ENCODE measurements at places on chromosomes 12 and 14. TPM values are rescaled to one million over a fixed set of nuclear protein-coding genes. Genes with fewer than 3 reads are reported as not detected.
A peak's percentile ranks its signal among the peaks of the same experiment; 100 is the strongest.

GRCh38 chr12:46904406-46905238 is 78.8 kb upstream of the SLC38A4 start:
- no peak for DNase-seq
- peaks cover 27% of the 10 kb centered on the region for H3K27me3 ChIP-seq
- H3K4me3 ChIP-seq, result no peak overlapping the region
- peaks cover 3% of the 10 kb centered on the region for H3K4me1 ChIP-seq

DNA sequence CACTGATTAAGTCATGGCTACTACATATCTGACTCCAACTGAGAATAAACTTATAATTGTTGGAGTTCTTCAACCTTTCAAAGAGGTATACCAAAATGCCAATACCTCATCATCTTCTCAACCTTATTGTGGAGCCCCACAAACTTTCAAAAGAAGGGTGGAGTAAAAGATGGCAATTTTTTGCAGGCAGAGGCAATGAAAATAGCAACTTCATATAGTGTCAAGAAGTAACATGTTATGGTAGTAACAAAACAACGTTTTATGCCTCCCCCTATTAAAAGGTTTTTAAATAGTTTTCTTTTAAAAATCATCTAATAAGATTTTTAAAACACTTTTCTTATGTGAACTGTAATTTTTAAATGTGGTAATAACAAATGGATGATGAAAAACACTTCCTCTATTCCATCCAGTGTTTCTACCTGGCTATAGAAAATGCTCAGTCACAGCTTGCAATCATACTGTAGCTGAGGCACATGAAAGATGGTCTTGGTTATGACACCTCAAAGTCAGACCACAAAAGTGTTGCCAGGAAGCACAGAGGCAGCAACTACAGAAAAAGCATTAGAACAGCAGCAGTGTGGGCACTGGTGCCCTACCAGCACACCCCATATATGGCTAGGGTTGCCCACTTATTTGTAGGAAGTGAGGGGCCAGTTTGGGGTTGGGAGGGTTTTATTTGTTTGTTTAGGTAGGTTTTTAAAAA is 7.0 kb downstream of the PPP1R12A start:
- H3K4me1 ChIP-seq, result peaks cover 36% of the 10 kb centered on the region
- no peaks in the 10 kb centered on the region for H3K27me3 ChIP-seq
- no peaks in the 10 kb centered on the region for H3K36me3 ChIP-seq
- DNase-seq, result no peak
- H3K4me3 ChIP-seq, result peak overlapping the region; percentile 66

Gene TAC3
- total RNA-seq, result not detected

Gene B3GNT4
- total RNA-seq, result not detected

- no peaks in the 10 kb centered on the region for H3K27me3 ChIP-seq
- peak overlapping the region; percentile 100 for H3K27ac ChIP-seq
- peaks cover 74% of the 10 kb centered on the region for H3K4me1 ChIP-seq
- peaks cover 19% of the 10 kb centered on the region for H3K36me3 ChIP-seq
- no peak for DNase-seq
Measured at GRCh38 chr14:22532345-22533056, 56.5 kb downstream of the DAD1 start.
